Renal cortical epithelial cell (primary cell): ENCODE measurements at places on chromosomes 5 and 9.

DNA sequence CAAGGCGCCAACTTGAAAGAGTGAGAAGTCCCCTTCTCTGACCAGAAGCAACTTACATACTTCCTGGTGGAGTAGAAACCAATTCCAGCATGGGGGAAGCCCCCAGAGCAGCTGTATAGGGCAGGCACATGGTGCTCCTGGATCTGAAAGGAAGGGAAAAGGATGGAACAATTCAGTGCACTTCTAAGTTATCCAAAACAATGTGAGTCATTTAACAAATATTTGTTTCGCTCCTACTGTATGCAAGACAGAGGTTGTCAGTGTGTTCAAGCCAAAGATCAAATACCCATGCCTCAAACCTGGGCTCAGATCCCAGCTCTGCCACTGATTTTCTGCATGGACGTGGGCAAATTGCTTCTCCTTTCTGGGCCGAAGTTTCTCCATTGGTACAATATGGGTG lies 67.1 kb downstream of the LHX2 start:
- peak; percentile 66 for DNase-seq

DNA sequence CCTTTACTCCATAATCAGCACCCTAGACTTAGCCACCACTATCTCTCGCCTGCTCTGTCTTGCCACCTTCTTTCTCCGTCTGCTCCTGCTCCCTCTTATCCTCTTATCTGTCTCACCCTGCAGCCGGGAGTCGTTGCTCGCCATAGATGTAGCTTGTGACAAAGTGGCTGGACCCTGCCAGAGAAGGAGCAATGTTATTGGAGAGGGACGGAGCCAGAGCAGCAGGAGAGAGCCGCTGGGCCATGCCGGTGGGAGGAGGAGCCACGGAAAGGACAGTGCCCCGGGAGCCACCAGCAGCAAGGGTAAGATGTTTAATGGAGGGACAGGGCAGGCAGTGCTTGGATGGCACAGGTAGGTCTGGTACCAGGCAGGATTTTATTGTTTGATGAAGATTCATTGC lies 137.3 kb downstream of the SEC61B start:
- no peak for DNase-seq

- peak; percentile 81 for DNase-seq
These were observed 2.0 kb upstream of the MAT2B start for GRCh38 chr5:163503106-163504078.

DNA sequence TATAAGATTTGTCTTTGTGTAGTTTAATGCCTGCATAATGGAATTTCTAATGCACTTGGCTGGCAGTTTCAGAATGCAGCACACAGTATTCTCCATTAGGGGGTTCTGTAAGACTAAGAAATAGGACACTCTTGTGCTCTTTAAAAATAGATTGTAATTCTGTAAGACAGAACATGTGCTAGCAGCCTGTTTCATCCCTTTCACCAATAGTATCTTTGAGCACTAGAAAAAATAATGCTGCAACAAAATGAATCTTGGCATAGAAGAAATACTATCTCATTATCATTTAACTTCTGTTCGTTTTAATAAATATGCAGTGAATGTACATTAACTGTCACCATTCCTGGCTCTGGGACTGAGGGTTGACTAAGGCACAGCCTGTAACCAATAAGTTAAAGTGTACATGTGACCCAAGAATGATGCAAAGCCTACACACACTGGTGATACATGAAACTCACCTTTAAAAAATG lies 23.8 kb upstream of the ZNF622 start:
- DNase-seq: peak; percentile 76

- DNase-seq: no peak
These were observed 72.7 kb upstream of the SPATA31D4 start for GRCh38 chr9:81855538-81855937.

- DNase-seq: no peak
These were observed 811.7 kb upstream of the GRAMD2B start for GRCh38 chr5:125611541-125611940.
